ENCODE measurements at places on chromosomes 5 and 9.

- DNase-seq = no peak
Measured at GRCh38 chr5:34502581-34502980, 153.5 kb upstream of the RAI14 start.

DNA sequence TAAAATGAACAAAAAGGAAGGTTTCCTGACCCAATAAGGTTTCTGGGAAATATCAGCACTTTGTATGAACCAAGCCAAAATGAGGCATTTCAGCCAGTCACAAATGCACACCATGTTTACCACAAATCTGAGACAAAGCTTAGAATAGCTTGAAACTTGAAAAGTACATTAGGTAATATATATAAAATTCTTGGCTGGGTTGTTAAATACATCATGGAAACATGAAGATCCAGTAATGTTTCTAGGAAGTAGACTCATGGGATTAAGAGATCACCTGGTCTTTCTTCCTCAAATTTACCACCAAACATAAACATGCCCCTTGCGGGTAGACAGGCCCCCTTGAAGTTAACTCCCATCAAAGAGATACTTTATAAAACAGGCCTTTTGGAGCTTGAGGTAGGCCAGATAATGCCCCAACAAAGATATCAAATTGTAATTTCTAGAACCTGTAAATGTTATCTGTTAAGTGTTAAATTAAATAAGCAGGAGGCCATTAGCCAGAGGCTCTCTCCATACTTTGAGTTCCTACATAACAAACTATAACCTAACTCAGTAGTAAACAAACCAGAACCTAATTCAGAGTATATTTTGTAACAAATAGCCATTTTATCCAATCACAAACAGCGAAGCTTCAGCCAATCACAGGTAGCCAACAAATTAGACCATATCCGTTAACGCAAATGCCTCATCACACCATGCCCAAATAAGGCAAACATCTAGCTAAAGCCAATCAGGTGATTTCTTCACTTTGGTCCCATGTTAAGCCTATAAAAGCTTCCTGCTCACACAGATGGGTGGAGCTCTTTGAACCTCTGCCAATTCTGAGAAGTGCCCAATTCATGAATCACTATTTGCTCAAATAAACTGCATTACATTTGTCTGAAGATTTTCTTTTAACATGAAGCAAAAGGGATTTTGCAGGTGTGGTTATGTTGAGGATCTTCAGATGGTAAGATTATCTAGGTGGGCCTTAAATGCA is 127.9 kb upstream of the TARS1 start:
- DNase-seq = no peak

- no peak for DNase-seq
Measured at GRCh38 chr5:58165152-58165551, 294.7 kb downstream of the PLK2 start.

DNA sequence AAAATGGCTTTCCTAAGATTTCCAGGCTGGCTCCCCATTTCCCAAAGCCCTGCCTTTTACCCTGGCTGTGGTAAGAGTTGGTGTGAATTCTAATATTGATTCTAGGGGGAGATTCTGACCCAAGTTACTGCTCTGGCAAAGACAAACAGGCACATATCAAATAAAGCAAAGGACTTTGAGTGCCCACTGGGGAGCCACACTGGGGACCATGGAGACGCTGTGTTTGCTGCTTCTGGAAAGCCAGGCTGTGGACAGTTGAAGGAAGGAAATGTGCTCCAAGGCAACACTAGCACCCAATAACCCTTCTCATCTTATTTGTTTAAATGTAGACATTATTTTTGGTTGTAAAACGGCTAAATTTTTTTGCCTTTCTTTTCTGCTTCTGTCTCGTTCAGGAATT is 78.7 kb downstream of the SNCAIP start:
- DNase-seq = no peak

GRCh38 chr9:121556580-121556979 is 56.9 kb upstream of the GGTA1 start:
- DNase-seq = no peak

- DNase-seq = peak; percentile 93
Measured at GRCh38 chr5:59999056-59999455, 105.5 kb upstream of the PDE4D start.

GRCh38 chr5:89147031-89147430 is 264.0 kb upstream of the MEF2C start:
- DNase-seq = no peak

DNA sequence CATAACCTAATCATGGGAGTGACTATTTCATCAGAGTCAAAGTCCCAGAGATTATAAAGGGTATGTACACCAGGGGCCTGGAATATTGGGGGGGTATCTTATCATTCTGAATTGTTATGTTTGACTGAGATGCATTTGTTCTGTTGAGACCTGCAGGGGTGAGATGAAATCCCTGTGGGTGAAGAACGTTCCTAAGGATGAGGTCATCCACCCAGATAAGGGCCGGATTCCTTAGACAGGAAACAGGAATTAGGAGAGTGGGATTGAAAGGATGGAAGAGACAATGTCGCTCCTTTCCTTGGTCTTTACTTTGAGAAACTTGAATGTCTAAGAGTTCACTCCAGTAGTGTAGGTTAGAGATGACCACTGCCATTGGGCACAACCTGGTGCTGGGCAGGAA is 54.7 kb downstream of the GAS1 start:
- no peak for DNase-seq

DNA sequence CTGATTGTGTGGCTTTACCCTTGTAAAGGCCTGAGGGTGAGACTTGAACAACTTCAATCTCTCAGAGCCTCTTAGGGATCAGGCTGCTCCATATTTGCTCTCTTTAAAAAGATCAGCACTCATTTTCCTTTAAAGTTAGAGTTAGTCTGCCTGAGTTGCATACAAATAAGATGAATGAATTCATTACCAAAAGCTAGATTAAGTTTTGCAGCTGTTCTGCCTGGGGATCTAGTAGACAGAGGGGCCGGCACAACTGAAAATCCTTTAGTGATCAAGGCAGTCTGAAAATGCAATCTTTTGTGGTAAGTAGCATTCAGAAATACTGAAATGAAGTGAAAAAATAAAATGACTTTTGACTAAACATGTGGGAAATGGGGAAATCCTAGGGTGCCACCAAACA is 264.0 kb downstream of the MAN2A1 start:
- DNase-seq = no peak

DNA sequence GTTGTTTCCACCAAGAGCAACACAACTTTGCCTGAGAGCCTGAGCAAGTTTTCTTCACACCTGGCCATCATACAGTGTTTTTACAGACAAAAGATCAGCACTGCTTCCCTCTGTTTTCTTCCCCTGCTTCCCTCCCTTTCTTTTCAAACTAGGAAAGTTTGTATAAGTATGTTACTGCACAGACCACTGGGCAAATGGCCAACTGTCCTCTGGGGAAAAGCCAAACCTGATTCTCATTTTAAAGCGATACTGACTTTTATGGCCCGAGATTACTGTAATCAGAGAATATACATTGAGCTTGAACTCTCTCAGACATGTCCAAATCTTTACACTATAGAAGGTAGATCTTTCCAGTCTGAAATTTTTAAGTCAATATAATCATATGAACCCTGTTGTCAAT is 415.0 kb downstream of the NFIB start:
- DNase-seq = no peak

DNA sequence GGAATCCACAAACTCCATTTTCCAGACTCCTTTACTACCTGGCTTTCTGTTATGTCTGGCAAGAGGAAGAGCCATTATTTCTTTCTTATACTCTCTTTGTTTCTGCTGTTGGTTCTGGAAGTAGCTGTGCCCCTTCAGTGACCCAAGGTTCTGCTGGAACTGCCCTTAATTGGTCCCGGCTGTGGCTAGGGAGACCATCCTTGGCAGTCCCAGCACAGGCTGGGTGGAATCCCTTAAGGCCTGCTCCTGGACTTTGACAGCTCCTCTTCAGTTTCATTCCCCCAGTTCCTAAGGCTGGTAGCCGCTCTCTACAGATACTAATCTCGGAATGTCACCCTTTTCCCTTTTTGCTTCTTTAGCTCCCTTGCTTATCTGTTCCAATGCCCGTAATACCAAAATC is 81.9 kb upstream of the GLIS3 start:
- peak; percentile 65 for DNase-seq

- peak; percentile 56 for DNase-seq
Measured at GRCh38 chr9:93599571-93600403, 23.4 kb downstream of the PHF2 start.

DNA sequence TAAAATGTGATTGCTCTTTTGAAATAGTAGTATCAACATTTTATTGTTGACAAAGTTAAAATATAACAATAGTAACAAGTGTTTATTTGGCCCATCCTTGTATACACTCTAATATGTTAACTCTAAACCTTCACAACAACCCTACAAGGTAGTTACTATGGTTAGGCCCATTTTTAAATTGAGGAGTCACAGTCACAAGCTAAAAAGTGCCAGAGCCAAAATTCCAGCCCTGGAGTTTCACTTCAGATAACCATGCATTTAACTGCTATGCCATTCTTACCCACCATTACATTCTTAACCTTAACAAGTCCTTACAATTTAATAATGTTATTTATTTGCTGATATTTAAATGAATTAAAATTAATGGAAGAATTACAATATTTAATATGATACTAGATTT is 91.2 kb downstream of the CWC27 start:
- DNase-seq = no peak

GRCh38 chr5:149130121-149130914 is 11.0 kb upstream of the ABLIM3 start:
- DNase-seq = no peak

GRCh38 chr5:14202462-14202861 is 59.3 kb downstream of the TRIO start:
- DNase-seq = peak; percentile 57

DNA sequence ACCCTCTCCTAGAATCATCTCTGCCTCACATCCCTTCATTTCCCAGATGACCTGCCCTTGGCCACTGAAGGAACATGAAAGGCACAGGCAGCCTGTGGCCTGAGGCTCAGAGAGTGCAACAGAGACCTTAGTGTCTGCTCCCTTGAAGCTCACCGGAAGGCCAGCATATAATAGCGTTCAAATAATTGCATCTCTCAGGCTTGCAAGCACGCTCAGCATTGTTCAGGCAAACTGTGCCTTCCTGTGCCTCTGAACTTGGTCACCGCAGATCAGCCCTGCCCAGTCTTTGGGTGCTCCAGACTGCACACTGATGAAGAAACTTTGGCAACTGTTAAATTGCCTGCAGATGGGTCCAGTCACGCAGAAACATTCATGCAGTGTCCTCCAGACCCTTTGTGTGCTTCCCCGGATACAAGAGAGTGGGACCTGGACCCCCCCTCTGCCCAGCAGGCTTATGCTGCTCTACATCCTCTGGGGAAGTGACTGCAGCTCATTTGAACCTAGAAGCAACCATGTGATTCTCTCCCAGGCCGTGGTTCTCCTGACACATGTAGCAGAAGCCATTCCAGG is 216.0 kb upstream of the ANKRD55 start:
- peak; percentile 70 for DNase-seq

DNA sequence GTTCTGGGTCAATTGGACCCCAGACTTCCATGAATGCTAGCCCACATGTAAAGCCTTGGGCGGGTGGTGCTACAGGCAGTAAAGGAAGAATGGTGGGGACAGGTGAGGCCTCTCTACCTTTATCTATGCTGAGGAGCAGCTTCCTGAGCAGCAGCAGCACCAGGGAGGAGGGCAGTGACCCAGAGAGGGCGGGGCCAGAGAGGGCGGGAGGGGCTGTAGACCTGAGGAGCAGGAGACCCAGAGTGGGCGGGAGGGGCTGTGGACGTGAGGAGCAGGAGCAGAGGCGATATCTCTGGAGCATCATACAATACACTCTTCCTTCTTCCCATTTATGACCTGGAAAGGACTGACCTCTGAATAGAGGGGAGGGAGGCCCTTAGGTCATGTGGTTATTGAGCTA is 165.9 kb downstream of the MTRR start:
- no peak for DNase-seq

DNA sequence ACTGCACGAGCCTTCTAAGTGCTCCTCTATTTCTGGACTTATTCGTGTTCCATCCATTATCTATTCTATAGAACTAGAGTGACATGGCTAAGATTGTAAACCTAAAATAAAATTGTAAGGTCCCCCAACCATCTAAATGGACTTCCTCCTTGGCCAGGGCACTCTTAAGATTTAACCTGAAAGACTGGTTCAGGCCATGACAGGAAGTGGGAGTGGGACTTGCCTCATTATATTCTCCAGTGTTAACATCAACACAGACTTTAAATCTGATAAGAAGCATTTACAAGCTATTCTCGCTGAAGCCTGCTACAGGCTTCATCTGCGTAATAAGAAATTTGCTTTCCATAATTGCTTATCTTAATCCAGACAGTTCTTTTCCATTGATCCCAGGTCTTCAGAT is 117.0 kb downstream of the SSBP2 start:
- no peak for DNase-seq

DNA sequence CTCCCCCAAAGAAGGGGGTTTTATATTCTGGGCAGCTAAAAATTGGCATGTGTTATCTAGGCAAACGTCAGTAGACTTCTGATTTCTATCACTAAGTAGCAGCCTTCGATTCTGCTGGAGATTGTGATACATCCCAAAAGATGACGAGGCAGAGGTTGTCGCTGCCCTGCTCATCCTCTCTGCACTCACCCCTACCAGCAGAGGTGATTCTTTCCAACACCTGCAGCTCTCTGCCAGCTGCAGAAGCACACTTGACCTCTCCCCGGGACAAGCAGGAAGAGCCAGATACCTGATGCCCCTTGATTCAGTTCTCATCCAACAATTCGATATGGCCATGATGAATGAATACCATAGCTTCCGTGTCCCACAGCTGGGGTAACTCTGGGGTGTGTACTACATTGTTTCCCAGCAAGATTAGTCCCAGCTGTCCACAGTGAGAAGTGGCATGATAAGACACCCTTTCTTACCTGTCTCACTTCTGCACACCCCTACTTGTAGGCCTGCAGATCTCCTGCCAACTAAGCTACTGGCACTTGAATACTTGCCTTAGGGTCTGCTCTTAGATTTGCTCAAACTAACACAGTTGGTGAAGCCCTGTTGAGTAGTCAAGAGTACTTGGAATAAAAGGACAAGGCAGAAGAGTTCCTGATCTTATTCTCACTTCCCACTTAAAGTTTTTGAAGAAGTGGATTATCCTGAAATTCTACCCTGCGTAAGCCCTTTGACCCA is 37.6 kb upstream of the SMAD5 start:
- DNase-seq = no peak

GRCh38 chr9:119053070-119053469 is 316.2 kb downstream of the BRINP1 start:
- DNase-seq = no peak
